ENCODE measurements at places on chromosomes 5 and 9.

DNA sequence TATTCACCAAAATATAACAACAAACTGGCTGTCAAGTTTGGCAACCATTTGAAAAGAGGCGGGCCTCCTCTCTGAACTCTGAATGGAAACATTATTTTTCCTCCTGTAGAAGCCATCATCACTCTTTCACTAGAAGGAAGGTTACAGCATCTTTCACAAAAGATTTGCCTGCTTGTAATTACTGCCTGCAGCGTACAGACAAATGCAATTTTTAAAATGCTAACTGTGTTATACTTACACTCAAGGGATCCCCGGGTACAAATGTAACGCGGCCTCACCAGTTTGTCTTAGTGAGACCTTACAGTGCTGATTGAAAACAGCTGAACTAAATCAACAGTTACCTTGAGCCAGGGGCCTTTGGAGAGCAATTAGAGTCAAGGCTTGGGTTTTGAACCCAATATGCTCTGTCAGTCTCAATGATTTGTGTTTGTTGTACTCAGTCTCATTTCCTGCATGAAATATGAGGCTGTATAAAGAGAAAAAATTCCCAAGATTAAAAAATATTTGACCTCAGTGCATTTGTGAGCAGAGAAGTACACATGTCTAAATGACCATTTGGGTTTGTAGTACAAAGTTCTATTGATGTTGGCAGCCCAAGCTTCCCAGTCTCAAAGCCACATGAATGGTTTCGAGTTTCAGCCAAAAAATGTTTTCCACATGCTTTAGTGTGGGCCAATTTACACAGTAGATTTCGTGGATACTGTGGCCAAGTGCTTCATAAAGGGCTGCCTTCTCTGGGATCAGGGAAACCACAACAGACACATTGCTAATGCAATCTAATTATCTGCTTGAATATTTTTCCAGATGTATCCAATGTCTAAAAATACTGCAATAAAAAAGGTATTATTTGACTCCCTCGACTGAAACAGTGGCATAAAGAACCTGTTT is 500.0 kb downstream of the SPATA31D1 start:
- DNase-seq: peak; percentile 99

DNA sequence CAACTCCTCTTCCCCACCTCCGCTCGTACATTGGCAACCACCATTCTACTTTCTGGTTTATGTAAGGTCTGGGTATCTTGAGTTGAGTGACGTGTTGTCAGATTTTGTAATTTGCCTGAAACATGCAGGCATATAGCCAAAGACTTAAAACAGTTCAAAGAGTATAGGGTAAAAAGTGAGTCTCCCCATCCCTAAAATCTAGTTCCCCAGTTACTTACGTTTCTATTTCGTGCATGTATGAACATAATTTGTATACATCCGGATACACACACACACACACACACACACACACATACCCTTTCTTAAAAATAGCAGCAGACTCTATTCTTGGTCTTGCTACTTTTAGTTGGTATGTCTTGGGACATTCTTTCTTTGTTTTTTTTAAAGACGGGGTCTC is 915 bp downstream of the HSDL2 start:
- DNase-seq: peak; percentile 16

GRCh38 chr9:9216934-9217333 is 1395.9 kb downstream of the PTPRD start:
- no peak for DNase-seq

DNA sequence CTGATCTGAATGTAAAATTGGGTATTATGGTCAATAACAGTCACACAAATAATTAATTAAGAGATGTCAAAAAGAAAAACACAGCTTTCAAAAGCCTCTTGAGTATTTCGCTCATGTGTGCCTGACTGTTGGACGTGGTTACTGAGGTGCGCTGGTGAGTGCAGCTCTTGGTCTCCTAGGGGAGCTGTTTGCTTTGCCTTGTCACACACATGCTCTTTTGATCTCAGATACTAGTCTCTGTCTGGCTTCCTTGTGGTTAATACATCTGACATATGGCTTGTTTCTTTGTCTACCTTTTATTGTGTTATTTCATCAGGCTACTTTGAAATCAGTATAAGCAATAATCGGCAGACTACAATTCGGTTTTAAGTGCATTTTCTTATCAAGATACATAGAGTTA is 51.5 kb downstream of the PCSK1 start:
- no peak for DNase-seq

GRCh38 chr5:79932510-79933504 is 58.3 kb downstream of the MTX3 start:
- no peak for DNase-seq

- DNase-seq: no peak
Observed at GRCh38 chr5:177427211-177427822, 841 bp downstream of the GRK6 start.

- peak; percentile 69 for DNase-seq
Observed at GRCh38 chr9:72324974-72325373, 40.0 kb downstream of the ZFAND5 start.

DNA sequence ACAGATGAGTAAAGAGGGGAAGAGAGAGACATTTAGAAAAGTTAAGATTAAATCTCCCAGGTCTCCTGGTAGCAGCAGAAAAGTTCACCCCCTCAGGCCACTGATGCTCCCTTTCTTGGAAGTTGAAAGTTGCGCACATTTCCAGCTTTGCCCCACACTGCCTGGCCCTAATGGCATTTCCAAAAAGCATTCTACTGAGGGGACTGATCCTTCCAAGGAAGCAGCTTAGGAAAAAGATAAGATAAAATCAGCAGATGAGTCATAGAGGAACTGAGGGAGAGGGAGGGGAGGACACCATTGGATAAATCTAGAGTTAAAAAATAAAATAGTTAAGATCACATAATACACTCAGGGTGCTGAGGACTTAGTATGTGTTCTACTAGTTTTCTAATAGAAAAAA is 67.6 kb upstream of the SLC12A2 start:
- no peak for DNase-seq

- DNase-seq: no peak
Observed at GRCh38 chr5:179375236-179375685, 30.0 kb upstream of the ADAMTS2 start.

GRCh38 chr9:121141706-121142105 is 60.0 kb downstream of the RAB14 start:
- DNase-seq: no peak

DNA sequence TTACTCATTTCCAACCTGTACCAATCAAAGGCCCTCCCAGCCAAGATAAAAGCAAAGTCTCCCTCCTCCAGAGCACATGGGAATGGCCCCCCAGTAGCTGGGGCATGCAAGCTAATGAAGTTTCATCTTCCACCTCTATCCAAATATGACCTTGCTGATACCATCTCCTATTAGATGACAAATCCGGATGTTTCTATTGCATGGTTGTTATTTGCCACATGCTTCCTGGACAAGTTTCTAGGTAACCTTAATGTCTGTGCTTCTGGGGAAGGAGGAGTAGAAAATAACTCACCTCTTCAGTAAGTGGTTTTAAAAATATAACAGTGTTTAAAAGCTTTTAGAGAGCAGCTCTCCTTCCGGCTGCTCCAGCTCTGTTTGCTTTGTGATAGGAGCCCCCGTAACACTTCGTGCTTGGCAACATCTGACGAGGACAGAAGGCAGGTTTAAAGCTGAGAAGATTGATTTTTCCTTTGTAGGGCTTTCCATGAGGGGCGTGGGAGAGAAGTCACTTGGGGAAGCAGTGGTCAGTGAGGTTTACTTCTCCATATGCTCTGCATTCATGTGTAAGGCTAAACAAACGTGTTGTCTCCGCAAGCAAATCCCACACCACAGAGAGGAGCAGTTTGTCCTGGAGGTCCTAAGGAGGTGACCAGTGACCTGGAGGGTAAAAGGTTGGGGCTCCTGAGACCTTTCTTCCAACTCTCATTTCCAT is 40.3 kb upstream of the GLRX start:
- no peak for DNase-seq

- DNase-seq: no peak
Observed at GRCh38 chr5:87022415-87022814, 245.3 kb upstream of the RASA1 start.

DNA sequence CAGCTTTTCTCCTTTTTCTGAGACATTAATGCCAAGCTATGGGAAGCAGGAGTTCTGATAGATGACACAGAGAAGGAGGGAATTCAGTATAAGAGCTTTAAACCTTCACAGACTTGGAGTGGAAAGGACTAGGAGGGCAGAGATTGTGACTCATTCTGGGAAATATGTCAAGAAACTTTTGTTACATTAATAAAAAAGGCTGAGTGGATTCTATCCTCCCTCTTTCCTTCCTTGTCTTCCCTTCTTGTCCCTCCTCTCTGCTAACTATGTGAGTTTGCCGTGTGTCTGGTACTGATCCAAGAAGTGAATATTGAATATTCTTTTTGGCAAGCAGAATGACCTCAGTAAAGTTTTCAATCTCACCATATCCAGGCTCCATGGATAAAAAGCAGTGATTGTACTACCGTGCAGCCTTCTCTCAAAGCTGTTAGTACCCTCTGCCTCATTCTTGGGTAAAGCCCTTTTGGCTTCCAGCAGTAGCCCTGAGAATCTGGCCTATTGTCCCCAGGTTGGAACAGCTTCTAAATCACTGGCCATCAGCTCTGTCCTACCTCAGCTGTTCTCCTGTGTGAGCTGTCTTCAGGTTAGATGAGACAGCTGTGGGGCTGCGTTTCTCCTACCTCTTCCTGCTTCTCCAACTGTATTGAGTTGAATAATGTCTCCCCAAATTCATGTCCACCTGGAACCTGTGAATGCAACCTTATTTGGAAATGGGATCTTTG is 73.9 kb downstream of the ATG10 start:
- no peak for DNase-seq

DNA sequence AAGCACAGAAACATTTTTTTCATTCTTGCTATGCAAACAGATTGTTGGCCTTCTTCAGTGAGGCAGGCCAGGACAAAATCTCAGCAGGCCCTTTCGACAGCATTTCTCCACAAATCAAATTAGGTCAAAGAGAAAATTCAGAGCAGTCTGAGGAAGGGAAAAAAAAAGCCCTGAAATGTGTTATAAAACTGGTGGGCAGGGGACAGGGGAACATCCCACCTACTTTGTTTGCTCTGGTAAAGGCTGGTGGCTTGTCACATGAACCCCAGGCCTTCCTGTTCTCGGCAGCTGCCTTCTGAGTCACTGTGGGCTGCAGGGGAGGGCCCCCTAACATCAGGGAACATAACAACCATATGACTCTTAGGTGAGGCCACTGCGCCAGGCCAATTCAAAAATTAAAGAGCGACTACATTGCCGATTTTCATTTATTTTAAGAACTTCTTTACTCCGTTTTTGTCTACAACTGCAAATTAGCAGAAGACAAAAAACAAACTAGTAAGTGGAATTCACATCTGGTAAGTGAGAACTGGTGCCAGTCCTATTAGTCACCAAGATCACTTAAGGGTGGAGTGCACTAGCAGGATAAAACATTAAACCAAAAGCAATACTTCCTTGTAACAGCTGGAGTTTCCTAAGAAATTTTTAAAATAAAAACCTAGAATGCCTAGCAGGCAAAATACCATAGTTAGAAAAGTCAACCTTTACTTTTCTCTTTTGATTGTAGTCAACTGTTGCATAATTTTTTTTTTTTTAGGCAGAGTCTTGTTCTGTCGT is 46.2 kb upstream of the DENND4C start:
- peak; percentile 60 for DNase-seq
